GF-D8 (cell line): ENCODE measurements at places on chromosomes 2 and 18.

DNA sequence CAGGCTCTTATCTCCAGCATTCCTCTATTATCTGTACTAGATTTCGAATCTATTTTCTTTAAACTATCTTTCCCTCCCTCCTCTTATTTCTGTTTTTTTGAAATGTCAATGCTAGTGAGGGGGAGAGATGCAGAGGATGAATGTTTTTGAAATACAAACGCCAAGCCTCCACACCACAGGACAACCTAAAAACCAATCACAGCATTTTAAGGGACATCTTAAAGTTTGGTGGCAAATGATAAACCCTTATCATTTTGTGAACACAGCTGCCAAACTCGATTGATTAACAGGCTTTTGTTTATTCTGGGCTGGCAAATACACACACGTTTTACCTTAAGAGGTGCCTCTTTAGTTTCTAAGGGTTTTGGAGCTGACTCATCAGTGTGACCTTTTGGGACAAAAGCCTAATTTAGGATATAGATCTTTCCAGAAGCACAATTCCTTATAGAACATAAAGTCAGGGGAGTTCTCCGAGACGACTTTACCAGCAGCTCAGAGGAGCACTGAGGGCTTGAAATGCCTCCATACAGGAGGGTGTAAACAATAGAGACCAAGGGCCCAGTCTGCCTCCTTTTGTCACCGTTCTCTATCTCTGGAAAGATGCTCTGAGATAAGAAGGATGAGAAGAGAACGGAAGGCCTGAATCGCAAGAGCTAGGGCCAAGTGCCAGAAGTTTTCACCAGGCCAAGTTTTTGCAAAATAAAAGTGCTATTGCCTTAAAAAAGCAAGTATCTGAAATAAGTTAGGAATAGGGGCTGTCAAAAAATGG lies 4.2 kb upstream of the MEIS1 start:
- no peak for DNase-seq

- DNase-seq, result no peak
Observed at GRCh38 chr18:21739604-21740537, 721 bp upstream of the MIB1 start.

DNA sequence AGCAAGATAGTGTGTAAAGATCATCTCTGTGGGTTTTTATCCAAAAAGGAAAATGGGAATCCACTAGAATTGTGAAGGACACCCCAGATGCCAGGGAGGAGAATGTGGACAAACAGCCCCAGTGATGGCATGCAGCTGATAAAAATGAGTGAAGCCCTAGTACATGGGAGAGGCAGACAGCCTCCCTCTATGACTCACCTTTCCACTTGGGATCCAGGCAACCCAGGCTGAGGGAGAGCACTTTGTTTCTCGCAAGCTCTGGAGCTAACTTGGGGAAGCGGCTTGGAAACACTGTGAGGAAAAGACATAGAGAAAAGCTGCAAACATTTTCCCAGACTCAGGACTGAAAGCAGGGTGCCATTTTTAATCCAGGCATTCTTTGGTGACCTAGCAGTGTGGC lies 5.3 kb upstream of the FLACC1 start:
- no peak for DNase-seq

GRCh38 chr2:229586746-229587705 lies 127.3 kb downstream of the DNER start:
- DNase-seq, result no peak

GRCh38 chr2:24038786-24039499 lies 8.2 kb downstream of the WDCP start:
- no peak for DNase-seq

GRCh38 chr18:77344786-77345500 lies 95.3 kb downstream of the GALR1 start:
- DNase-seq, result no peak

GRCh38 chr2:235458839-235459273 lies 35.0 kb upstream of the AGAP1 start:
- no peak for DNase-seq

DNA sequence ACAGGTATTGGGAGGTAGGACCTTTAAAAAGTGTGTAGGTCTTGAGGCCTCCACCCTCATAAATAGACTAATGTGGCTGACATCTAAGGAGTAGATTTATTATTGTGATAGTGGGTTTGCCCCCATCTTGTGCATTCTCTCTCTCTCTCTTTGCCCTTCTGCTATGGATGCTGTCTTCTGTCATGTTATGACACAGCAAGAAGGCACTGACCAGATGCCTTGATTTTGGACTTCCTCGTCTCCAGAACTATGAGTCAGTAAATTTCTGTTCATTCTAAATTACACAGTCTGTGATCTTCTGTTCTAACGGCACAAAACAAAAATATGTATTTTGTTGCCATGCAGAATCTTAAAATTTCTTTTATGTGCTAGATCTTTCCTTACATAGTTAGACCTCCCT lies 66.9 kb downstream of the ATAD2B start:
- DNase-seq, result no peak

DNA sequence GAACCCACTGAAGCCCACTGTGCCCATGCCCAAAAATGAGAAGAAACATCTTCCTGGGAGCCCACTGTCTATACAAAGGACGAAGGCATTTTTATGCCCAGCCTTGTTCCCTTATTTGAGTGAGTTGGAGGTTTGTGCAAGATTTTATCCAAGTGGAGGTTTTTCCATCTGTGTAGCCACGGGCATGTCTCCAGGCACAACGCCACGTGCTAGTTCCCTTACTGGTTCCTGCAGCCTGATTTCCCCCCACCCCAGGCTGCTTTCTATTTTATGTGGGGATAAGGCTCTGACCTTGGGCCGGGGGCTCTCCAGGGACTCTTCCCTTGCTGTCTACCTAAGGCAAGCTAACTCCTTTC lies 22.2 kb upstream of the TXNL4A start:
- no peak for DNase-seq

- no peak for DNase-seq
Observed at GRCh38 chr2:160220545-160221009, 20.5 kb upstream of the ITGB6 start.

GRCh38 chr18:33849731-33850130 lies 271.7 kb downstream of the ASXL3 start:
- DNase-seq, result no peak
